ENCODE measurements at places on chromosomes 2 and 18.

GRCh38 chr2:1594373-1595171 is 149.7 kb downstream of the PXDN start:
- ATAC-seq = peak; percentile 3

DNA sequence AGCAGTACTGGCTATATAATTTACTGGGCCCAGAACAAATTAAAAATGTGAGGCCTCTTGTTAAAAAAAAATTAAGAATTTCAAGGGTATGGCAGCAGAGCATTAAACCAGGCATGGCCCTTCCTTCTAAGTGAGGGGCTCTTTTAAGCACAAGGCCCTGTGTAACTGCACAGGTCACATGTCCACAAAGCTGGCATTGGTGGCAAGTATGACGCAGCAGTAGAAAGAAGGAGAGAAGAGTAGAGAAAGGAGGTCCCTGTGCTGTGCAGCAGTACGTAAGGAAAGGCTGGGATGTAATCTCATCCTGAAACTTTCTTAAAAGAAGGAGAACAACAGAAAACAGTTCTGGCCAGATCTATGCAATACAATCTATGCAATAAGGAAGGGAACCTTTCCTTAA is 51.2 kb downstream of the MBD2 start:
- no peak for ATAC-seq

GRCh38 chr2:217915706-217916105 is 87.1 kb downstream of the TNS1 start:
- ATAC-seq = no peak

DNA sequence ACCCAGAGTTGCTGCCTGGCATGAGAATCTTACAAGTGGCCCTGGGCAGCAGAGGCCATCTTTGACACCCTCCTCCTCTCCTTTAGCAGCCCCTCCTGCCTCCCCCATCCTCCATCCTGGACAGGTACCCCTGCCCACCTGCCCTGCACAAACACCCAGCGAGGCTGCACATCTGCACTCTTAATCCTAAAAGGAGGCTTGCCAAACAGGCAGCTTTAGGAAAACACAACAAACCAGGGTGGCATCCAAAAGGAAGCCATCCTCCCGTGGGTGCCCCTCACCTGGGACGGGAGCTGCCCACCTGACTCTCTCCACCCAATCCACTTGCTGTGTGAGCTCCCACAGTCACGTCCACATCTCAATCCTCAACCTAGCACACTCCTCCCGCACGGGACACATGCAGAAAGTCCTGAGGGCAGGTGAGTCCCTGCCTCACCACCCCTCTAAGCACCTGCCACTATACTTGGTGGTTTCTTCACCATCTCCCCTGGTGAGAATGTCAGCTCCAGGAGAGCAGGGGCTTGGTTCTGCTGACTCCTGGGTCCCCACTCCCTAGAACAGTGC is 5.8 kb downstream of the BIN1 start:
- ATAC-seq = no peak

DNA sequence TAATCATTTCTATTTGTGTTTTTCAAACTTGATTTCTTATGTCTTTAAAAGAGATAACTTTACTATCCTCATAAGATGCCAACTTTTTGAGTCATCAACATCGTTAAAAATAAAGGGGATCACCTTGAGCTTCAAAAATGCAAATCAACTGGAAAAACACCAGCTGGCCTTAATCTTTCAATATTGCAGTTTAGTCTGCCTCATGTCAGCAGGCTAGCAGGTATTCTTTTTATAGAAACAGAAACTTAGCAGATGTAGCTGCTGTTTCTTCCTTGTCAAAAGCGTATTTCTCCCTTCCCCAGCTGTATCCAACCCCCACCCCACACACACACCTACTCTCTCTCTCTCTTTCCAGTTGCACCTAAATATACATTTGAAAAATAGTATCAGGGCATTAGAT is 154.1 kb upstream of the ZNF804A start:
- no peak for ATAC-seq

GRCh38 chr2:222782201-222782730 is 78.6 kb upstream of the ACSL3 start:
- no peak for ATAC-seq

DNA sequence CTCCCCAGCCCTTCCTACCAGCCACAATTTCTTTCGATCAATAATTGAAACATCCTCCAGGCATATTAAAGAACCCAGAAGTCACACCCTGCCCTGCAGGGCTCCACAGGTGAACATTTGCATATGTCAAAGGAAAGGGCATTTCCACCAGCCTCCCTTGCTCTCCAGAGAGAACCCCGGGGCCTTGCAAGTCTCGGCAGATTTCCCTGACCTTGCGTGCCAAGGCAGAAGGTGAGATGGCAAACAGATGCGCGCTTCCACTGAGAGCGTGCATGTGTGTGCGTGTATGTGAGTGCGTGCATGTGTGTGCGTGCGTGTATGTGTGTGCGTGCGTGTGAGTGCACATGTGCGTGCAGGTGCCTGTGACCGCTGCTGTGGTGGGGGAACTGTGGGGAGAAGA is 120.3 kb downstream of the INO80D start:
- ATAC-seq = no peak

DNA sequence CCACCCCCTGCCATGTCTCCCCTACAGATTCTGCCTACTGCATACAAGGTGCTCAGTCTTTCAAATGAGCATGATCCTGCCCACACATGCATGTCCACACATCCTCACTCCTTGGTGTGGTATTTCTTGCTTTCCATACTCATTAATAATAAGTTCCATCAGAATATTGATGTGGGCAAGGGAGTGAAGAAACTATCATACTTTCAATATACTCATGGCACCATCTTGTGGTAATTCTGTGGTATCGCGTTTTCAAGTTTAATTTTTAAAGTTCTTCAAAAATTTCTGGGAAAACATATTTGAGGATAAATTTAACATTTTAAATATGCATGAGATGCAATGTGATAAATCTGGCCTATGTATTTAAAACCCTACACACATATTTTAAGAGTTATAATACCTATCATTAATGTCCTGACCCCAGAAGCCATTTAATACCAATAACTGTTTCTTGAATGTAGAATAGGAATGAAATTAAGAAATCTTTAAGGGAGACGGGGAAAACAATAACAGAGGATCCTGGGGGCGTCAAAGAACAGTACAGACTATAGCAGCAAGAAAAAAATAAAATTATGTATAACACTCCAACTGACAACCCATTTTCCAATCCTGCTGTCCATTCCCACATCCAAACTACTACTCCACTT is 110.1 kb downstream of the ZNF385B start:
- peak; percentile 60 for ATAC-seq

GRCh38 chr18:52254367-52254766 is 85.6 kb upstream of the DCC start:
- ATAC-seq = no peak

DNA sequence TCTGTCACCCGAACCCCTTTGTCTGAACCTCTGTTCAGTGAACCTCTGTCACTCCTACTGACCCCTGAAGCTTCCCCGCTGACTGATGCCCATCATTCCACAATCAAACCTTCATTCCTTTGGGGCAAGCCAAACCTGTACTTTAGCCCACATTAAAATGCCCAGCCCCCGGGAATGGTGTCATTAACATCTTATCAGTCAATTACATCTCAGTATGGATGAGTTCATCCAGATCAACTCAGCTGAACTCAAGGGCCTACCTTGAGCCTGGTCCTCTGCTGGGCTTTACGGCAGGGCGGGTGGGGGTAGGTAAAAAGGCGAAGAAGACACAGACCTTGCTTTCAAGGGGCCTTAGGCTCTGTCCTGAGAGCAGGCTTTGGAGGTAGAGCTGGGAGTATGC is 154.4 kb upstream of the SMAD2 start:
- ATAC-seq = no peak

GRCh38 chr2:55721596-55722215 is 28.1 kb upstream of the PNPT1 start:
- no peak for ATAC-seq

GRCh38 chr2:142786918-142787702 is 90.4 kb upstream of the KYNU start:
- ATAC-seq = no peak

GRCh38 chr2:171847627-171848026 is 46.4 kb downstream of the SLC25A12 start:
- ATAC-seq = no peak

GRCh38 chr2:131121464-131121863 is 16.3 kb downstream of the PLEKHB2 start:
- ATAC-seq = no peak

GRCh38 chr2:61471905-61472805 is 1.3 kb upstream of the USP34 start:
- peak; percentile 11 for ATAC-seq

DNA sequence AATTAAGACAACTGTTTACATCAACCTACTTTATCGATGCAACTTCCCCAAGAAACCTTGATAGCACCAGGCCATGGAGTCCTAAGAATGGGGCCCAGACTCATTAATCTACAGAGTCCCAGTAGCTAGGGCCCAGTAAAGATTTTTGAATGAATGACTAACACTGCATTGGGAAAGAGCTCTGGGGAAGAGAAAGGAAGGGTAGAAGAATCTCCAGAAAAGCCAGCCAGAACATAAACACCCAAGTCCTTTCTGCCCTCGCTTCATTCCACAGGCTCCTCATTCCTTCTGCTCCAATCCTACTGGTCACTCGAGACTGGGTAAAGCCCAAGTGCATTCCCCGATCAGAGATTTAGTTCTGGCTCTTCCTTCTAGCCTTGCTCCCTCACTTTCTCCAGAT is 44.3 kb downstream of the CYRIA start:
- no peak for ATAC-seq

GRCh38 chr2:122639176-122639575 is 883.7 kb downstream of the TSN start:
- no peak for ATAC-seq

- no peak for ATAC-seq
These were observed 147.7 kb downstream of the TRABD2A start for GRCh38 chr2:84732897-84733778.

DNA sequence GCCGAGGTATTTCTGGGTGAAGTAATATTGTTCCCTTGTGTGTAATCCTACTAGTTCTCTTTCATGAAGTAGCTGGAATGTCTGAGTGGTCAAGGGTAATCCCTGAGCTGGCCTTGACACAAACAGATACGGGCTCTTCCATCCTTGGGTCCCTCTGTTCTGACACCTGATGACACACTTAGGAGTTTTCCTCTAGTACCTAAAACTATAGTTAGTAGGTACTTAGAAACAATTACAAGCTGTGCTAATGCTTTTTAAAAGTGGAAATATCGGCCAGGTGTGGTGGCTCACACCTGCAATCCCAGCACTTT is 59.2 kb upstream of the IL1R1 start:
- no peak for ATAC-seq

GRCh38 chr2:165648801-165649200 is 145.2 kb downstream of the GALNT3 start:
- no peak for ATAC-seq

- no peak for ATAC-seq
These were observed 276.4 kb upstream of the HS6ST1 start for GRCh38 chr2:128594953-128595677.

DNA sequence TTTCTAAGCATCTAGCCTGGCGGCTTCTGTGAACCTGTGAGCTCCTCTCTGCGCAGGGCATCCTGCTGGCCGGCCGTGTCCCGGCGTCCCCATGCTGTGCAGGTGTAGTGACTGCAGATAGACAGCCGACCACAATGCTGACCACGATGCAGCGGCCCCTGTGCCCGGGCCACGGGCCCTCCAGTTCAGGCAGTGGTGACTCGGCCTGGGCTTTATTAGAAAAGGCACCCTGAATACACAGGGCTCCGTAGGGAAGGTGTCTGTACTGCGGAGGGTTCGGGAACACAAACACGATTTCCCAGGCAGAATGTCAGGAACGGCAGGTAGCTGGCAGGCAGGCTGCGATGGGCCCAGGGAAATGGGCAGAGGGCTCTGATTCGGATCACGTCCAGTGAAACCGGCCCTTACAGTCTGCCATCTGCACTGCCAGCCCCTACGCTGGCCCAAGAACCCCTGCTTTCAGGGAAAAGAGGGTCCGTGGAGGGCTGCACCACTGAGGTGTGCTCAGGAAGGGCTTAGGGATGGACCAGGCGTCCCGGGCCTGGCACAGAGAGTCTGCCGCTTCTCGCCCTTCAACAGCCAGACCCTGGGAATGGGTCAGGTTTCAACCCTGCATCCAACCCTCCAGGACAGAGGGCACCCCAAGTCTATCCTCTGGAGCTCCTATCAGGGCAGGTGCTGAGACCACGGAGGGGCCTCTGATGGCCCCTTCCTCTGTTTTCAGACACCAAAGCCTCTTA is 196.5 kb downstream of the HDAC4 start:
- no peak for ATAC-seq

DNA sequence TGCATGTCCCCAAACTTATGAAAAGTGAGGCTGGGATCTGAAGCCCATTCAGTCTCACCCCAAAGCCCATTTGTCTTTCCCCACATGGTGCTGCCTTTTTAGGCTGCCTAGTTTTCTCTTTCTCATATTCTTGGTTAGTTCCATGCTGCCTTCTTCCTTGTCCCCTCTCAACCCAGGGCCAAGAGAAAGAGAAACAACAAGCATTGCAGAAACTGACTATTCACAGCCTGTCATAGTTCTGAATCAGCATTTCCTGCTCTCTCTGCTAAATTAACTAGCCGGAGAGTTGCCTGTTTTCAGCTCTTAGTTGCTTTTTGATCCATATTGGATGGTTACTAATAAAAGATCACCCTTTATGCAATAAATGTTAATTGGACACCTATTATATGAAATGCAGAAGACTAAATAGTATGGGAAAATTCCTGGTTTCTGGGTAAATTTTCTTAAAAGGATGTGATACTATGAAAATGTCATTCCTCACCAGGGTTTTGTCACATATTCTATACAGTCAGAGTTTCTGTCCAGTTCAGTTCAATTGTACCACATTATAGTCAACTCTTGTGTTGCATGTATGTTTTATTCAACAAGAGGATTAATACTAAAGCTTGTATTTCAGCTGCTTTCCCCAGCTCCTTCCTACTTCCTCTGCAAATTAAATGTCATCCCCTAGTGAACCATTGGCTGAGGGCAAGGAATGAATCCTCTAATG is 246.5 kb downstream of the GALR1 start:
- ATAC-seq = no peak

GRCh38 chr2:133843091-133843490 is 274.8 kb upstream of the NCKAP5 start:
- no peak for ATAC-seq

DNA sequence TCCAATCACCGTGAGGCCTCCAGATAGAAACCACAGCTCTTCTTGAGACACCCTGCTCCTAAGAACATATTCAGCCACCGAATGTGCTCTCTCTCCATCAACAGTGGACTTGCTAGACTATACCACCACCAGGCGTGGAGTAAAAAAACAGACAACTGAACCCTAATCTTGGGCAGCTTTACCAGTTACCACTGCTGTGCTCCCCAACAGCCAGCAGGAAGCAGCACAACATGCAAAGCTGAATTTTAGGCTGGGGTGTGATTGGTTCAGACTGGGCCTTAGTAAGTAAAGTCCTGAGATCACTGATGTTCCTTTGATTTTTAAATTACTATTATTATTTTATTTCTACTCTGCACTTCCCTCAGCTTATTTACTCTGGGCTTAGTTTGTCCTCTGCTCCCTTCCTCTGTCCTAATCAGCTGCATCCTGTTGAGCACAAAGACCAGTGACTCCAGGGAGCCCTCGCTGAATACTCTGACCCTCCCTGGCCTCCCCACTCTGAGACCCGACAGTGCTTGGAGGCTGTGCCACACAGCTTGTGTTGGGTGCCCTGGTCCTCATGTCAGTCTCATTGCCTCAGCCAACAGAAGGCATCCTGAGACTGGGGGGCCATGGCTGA is 21.9 kb downstream of the MRPL35 start:
- peak; percentile 80 for ATAC-seq
